Foreskin keratinocyte (primary cell): ENCODE measurements at places on chromosomes 12 and 14.
A peak's percentile ranks its signal among the peaks of the same experiment; 100 is the strongest.

DNA sequence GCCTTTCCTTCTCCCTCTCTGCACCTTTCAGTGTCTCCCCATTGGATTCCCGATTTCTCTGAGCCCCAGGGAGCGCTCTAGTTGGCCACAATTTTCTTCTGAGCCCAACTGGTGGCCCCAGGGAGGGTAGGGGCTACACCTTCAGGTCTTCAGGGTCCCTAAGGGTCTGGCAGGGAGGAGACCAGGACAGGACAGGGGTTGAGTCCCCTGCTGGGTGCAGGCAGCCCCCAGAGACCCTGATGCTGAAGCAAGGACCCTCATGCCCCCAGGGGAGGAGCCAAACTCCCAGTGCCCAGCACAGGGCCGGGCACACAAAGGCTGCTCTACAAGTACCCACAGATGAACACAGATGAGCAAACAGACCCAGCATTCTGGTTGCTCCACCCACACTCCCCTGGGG lies 12.7 kb downstream of the FOXN4 start:
- DNase-seq: no peak

GRCh38 chr12:47863467-47863866 lies 41.3 kb downstream of the VDR start:
- DNase-seq: peak; percentile 61

- DNase-seq: no peak
These were observed 14.6 kb upstream of the TCTN1 start for GRCh38 chr12:110599334-110599733.

DNA sequence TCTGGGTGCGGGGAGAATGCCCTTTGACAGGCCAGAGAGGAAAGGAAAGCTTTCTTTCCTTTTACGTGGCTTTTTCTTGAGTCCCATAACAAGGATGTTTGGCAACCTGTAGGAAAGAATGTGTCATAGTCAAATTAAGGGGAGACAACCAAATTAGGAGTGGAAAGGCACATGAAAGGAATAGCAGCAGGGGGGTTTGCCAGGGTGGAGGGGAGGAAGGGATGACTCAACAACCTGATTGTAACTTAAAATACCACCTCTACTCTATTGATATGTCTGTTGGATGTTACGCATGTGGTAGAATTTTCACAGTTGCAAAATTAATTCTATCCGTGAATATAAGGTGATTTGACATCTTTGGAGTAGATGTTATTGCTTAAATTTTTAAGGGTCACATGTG lies 28.5 kb upstream of the MYBPC1 start:
- no peak for DNase-seq

GRCh38 chr12:53098354-53098981 lies 1.0 kb downstream of the IGFBP6 start:
- DNase-seq: peak; percentile 61

DNA sequence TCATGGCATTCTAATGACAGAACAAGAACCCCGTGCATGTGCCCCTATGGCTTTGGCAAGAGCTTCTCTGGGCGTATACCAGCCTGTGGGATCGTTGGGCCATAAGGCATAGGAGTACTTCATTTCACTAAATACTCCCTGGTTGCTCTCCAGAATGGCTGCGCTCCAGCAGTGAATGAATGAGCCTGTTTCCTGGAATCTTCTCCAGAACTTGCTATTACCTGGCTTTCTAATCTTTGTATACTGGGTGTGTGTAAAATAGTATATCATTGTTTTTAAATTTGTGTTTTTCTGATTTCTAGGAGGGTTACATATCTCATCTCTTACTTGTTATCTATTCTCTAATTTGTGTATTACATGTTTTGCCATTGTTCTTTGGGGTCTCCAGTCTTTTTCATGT lies 28.6 kb upstream of the EMP1 start:
- DNase-seq: no peak

DNA sequence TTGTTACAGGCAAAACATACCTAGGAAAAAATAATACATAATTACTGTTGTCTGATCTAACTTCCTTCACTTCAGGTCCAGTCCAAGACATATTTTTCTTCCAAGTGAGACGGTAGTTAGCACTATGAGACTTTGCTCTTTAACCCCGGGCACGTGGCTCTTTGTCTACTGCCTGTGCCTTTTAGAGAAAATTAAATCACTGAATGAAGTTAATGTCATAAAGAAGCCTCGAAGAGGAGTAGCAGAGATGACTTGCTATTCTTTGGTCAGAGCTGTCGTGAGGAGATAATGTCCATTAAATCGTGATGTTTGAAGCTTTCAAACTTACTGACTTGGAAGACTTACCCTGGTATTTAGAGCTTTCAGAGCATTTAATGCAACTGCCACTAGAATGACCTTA lies 8.7 kb downstream of the TESPA1 start:
- no peak for DNase-seq

GRCh38 chr12:31737763-31738162 lies 8.9 kb upstream of the AMN1 start:
- no peak for DNase-seq

- DNase-seq: no peak
These were observed 16.0 kb downstream of the LRRK2 start for GRCh38 chr12:40240779-40241178.

GRCh38 chr14:73976125-73976524 lies 26.0 kb downstream of the COQ6 start:
- DNase-seq: no peak

DNA sequence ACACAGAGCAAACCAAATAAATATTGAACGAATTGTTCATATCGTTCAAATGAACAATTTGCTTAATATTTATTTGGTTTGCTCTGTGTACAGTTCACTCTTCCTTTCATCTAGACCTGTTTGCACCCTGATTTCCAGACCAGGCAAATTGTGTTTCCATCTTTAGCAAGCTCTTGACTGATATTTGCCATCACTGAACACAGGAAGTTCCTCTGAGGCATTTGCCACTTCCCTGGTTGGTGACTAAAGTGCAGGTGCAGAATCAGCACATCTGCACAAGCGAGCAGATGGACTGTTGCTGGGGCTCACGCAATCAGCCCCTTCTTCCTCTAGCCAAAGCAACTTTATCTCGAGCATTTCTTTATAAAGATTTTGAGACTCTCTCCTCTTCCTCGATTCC lies 112.9 kb downstream of the DAAM1 start:
- DNase-seq: no peak

DNA sequence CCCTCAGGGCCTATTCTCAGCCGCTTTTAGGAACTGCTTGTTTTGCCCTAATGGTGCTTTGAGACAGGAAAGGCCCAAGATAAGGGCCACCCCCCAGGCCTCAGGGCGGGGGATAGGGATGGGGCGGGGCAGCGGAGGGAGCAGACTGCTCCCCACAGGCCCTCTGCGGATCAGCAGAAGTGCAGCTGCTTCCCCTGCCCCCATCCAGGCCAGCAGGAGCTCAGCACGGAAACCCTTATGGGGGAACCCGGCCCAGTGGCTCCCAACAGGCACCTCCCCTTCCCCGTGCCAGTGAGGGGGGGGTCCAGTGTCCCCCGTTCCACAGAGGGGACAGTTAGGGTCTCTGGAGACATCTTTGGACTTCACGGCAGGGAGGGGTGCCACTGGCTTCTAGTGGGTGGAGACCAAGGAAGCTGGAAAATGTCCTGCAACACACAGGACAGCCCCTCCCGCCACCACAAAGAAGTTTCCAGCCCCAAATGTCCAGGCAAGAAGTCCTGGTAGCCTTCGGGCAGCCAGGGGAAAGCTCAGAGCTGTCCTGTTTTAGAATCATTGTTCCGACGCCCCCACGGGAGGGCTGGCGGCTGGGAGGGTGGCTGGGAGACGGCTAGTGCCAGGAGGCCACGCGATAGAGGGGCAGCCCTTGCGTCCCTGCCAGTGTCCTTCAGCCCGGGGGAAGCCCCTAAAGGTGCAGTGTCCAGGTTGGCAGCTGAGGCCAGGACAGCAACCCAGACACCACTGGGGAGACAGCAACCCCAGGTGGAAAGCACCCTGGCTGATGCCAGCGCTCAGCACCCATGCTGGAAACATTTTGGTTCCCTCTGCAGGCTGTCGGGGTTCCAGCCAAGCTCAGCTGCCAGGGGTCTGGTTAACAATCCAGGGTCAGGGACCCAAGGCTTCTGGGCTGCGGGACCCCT lies 10.4 kb upstream of the GPR132 start:
- no peak for DNase-seq

GRCh38 chr12:116361414-116362223 lies 84.1 kb upstream of the MED13L start:
- no peak for DNase-seq

DNA sequence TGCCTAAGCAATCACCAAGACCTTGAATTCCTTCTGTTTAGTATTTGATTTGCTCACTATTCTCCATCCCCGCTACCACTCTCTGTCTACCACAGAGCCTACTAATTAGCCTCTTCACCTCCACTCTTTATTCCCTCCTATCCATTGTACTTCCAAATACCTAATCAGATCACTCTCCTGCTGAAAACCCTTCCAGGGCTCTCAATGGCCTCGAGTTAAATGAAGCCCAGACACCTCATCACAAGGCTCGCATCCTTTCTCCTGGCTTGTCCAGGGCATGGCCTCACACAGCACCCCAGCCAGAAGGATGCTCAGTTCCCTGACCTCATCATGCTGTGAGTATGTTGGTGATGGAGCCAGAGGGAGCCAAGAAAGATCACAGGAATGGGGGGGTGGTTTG lies 71.4 kb upstream of the PRMT8 start:
- no peak for DNase-seq

DNA sequence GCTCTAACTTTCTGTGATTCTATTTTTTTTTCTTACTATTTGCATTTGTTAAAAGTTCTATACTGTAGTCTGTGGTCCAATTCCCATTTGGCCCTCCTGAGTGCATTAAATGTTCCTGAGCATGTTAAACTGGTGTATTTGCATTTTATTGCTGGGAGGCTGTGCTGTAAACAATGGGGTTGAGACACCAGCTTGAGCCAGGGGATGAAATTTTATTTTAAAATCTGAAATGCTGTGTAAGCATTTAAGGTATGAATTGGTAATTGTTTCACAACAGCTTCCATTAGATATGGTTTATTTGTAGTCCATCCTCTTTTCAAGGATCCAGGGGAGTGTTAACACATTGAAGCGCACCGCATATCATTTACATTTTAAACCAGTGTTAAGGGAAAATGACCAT lies 89.9 kb upstream of the RFX4 start:
- DNase-seq: no peak

- peak; percentile 73 for DNase-seq
These were observed 536 bp downstream of the VPS29 start for GRCh38 chr12:110501399-110501751.

- DNase-seq: no peak
These were observed 585.6 kb downstream of the GALC start for GRCh38 chr14:87407344-87407743.

GRCh38 chr12:5881101-5881606 lies 63.9 kb downstream of the ANO2 start:
- DNase-seq: no peak

DNA sequence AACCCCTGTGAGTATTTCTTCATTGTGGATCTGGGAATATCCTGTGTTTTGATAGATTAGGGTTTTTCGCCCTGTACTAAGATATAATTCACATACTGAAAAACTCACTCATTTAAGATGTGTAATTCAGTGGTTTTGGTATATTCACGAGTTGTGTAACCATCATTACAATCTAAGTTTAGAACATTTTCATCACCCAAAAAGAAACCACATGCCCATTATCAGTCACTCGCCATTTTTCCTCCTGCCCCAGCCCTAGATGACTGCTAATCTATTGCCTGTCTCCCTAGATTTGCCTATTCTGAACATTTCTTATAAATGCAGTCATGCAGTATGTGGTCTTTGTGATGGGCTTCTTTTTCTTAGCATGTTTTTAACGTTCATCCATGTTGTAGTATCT lies 67.9 kb upstream of the ATF1 start:
- no peak for DNase-seq
